Kidney (tissue), 22 donors: ENCODE measurements at places on chromosomes 11 and 22.

- DNase-seq = no peak
Observed at GRCh38 chr11:57668434-57668782, 494 bp downstream of the ZDHHC5 start.

DNA sequence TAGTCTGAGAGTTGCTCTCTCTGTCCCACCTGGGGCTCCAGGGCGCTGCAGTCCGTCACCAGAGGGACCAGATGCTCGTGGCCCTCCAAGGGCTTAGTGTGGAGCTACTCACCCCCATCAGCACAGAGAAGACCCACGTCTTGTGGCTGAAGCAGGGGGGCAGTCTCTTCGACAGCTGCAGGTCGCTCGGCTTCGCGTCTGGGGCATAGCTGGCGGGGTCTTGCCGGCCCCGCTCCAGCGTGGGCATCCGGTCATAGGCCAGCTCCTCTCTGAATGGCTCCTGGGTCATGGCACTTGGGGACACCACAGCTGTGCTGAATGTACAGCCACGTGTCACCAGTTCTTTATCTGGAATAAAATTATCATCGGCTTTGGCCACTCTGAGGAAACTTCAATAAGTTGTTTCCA, 608 bp downstream of the MLC1 start:
- no peak for DNase-seq

GRCh38 chr22:45629469-45630089, 42.1 kb upstream of the ATXN10 start:
- no peak for DNase-seq

GRCh38 chr11:68711114-68711513, 26.8 kb downstream of the GAL start:
- no peak for DNase-seq

DNA sequence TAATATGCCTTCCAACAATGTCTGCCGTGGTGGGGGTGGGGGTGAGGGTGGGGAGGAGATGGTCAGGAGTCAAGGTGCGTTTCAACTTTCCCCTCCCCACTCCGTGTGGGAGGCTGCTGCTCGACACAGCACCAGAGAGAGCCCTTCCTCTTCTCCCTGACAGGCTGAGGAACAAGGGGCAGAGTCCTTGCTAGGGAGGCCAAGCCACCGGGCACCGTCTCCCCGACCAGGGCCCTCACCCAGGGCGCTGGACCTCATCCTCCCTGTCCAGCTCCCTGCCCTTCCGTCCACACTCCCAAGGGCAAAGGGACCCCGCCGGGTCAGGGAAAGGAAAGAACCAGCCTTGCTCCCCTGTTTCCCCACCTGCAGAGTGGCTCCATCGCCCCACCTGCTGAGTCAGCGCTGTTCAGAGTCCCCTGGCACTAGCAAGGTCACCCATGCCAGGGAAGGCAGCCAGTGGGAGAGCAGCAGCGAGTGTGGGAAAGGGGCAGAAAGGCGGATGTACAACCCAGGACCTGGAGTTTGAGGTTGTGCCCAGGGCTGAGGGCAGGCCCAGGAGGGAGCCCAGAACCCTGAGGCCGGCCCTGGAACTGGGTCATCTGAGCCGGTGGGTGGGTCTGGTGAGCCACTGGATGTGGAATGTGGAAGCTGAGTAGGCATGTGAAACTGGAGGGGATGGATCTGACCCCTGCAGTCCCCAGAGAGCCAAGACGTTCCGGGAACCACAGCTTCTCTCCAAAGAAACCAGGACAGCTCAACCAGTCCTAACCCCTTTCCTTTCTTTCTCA, 47.2 kb downstream of the BUD13 start:
- DNase-seq = no peak

- DNase-seq = peak; percentile 26
Observed at GRCh38 chr11:46216019-46216764, 61.3 kb upstream of the CREB3L1 start.

DNA sequence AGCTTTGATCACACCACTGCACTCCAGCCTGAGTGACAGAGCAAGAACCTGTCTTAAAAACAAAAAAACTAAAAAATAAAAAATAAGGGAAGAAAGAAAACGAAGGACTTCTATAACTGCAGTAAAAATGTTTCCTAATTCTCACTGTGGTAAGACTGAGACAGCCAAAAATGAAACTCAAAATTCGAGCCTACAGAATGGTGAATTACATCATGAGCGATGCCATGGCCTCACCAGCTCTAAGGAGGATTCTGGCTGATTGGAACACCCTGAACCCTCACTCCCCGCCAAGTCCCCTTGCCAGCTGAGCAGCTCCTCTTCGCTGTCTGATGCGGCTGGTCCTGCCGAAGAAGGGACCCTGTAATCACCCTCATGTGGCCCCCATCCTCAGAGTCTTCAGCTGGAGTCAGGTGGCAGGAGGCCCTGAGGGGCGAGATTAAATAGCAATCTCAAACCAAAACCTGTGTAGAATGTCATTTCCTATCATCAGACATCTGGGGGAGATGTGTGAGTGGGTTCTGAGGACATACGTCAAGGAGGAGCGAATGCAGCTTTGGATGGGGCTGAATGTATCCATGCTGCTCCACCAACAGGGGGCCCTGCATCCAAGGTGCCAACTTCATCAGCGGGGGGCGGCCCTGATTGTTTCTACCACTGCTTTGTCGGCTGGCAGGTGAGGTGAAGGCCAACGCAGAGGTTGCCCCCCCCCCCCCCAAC, 29.2 kb downstream of the PDGFB start:
- no peak for DNase-seq

GRCh38 chr11:75337195-75337654, 14.2 kb downstream of the ARRB1 start:
- no peak for DNase-seq

- peak; percentile 74 for DNase-seq
Observed at GRCh38 chr11:119205080-119205479, 1.1 kb upstream of the CBL start.

GRCh38 chr11:134957540-134958335, 545.7 kb upstream of the B3GAT1 start:
- DNase-seq = no peak

DNA sequence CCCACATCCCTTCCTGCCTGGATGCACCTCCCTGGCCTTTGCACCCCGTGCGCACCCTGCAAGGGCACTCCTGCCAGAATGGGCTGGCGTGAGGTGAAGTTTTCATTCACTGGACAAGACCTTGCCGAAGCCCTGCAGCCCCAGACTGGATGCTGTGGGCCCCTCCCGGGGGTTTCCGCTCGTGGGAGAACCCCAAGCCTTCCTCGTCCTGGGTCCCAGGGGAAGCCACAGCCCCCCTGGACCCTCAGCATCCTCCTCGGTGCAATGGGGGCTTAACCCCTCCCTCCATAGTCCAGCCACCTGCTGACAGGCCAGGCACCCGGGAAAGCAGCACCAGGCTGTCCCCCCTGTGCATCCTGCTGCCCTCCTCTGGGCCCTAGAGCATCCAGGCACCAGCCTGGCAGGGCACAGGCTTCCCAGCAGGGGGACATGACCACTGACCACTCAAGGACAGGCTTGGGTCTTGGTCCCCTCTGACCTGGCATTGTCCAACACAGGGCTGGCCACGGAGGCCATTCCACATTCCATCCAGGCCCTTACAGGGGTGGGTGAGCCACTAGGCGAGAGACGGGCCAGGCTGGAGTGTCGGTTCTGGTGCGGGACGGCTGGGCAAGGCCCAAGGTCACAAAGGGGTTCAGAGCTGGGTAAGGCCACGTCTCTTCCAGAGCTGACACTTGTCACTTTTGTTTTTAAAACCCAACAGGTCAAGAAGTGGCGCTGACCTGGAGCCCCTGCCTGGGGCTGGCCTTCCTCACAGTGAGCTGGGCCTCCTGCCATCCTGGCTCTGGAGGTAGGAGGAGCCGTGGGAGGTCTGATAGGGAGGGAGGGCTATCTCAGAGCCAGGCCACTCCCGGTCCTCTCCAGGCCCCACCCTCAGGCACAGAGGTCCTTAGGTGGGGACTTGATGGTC, 41.5 kb upstream of the PPARA start:
- DNase-seq = no peak

- DNase-seq = peak; percentile 80
Observed at GRCh38 chr22:42780070-42780540, 59.4 kb upstream of the A4GALT start.

DNA sequence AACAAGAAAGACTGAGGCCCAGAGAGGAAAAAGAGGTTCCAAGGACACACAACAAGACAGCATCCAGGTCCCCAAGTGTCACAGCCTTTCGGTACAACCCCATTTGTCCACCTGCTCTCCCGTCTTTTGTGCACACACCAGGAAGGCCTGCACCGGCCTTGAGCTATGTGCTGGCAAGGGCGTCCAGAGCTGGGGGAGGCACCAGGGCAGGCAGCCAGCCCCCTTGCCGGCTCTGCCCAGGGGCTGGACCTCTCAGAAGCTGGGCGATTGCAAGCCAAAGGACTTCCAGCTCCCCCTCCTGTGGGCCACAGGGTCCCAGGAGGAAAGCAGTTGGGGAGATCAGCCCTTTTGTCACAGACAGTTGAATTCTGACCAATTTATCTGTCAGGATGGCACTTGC, 210.5 kb downstream of the MN1 start:
- DNase-seq = no peak

- DNase-seq = peak; percentile 78
Observed at GRCh38 chr22:36286096-36286957, 33.4 kb downstream of the APOL1 start.

DNA sequence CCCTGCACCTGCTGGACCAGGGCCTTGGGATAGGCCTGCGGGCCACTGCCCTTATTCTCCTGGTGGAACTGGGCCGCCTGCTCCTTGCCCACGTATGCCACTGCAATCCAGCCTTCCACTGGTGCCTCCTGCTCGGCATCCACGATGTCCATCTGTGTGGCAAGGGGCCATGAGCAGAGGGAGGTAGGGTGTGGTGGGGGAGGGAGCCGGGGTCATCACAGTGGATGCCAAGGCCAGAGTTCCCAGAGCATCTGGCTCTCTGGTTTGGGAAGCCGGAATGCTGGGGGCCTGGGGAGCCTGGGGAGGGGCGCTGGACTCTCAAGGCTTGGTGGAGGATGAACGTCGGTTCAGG, 627 bp downstream of the RNF215 start:
- no peak for DNase-seq

- DNase-seq = no peak
Observed at GRCh38 chr11:109015283-109015682, 350.4 kb downstream of the DDX10 start.

GRCh38 chr11:118074785-118075184, 2.1 kb upstream of the TMPRSS4 start:
- DNase-seq = no peak

DNA sequence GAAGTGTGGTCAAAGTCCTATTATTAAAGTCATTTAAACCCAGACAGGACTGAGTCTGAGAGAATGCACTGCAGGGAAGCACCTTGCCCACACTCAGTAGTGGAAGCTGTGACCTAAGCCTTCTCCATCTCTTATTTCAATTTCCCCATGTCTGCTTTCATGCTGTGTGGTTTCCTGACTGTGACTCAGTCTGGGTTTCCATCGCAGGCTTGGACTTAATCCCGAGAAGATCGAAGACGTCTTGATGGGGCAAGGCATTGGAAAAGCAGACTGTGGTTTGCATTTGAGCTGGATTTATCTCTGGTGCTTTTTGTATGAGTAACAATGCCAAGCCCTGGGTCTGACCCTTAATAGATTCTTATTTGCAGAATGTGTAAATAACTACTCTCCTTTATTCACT, 238.9 kb downstream of the NTM start:
- no peak for DNase-seq

DNA sequence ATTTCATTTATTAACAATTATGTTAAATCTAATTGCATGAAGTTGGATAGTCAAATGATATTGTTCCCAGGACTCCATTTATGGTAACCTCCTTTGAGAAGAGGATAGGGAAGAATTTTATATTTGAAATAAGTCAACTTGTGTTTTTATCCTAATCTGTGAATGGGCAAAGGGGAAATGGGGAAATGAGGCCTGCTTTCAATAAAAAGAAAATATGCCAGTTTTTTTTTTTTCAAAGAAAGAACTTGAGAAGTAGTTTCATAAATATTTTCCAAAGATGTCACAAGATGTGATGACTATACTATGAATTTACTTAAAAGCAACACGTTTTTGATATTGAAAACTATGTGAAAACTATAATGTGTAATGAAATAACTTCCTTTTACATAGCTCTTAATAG, 201.8 kb downstream of the TMEM135 start:
- no peak for DNase-seq

DNA sequence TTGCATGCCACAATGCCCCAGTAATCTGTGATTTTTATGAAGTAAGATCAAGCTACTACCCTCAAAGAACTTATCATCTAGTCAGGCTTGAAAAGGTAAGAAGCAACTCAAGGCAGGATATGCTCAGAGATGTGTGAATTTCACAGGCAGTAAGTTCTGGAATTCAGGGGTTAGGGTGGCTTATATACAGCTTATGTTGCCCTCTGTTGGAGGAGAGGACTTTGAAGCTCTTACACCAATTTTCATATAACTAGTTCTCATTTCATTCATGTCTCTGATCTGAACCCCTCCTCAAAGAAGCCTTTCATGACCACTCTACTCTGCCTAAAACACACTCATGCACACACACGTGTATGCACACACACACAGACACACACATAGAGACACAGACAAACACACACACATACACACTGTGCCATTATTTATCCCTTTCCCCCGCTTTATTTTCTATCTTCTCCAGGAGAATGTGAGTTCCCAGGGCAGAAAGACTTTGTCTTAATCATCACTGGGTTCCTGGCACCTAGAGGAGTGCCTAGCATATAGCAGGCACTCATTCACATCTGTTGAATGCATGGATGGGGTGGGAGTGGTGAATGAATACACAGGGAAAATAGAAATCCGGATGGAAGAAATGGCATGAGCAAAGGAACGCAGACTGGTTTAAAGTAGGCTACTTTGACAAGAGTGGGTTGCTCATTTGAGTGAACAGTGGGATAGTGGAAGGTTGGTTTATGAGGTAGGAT, 220.7 kb upstream of the ZBED5 start:
- no peak for DNase-seq

- DNase-seq = no peak
Observed at GRCh38 chr11:128765104-128765503, 71.2 kb downstream of the FLI1 start.

DNA sequence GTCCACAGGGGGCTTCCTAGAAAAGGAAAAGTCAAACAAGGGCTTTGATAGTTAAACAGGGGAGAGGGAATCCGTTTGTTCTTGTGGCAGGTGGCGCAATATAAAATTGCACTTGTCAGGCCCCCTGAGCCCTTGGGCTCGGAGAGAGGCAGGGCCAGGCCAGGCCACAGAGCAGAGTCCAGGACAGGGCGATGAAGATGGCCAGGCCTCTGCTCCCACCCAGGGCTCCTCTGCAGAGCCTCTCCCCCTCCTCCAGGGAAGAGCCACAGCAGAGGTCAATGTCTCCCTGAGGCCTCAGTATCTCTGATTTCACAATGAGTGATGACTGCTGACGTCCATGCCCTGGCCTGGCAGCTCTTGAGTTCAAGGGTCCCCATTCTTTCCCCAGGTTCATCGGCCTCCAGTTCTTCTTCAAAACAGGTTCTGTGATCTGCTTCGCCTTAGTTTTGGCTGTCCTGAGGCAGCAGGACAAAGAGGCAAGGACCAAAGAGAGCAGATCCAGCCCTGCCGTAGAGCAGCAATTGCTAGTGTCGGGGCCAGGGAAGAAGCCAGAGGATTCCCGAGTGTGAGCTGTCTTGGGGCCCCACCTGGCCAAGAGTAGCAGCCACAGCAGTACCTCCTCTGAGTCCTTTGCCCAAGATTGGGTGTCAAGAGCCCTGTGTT, 36.4 kb upstream of the TPBGL start:
- no peak for DNase-seq
